ENCODE measurements at places on chromosomes 2 and 18. TPM values are rescaled to one million over a fixed set of nuclear protein-coding genes. Genes with fewer than 3 reads are reported as not detected.

DNA sequence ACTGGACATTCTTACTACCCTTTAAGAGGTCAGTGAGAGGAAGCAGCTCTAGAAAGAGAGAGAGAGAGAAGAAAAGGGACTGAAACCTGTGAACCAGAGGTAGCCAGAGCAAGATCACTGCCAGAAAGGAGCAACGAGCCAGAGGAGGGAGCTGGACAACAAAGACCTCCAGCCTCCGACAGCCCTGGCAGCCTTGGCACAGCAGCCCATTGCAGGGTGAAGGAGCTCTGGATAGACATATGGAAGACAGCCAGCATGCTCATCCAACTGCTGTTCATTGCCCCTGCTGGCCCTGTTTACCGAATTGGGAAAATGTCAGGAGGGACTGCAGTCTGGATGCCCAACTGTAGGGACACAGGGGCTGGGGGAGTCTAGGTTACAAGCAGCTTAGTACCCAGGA is 228.4 kb upstream of the SLC35G4 start:
- DNase-seq, result no peak

GRCh38 chr2:96520231-96520630 is 15.1 kb upstream of the NEURL3 start:
- no peak for DNase-seq

The MMADHC gene
- 93.0 TPM for total RNA-seq

DNA sequence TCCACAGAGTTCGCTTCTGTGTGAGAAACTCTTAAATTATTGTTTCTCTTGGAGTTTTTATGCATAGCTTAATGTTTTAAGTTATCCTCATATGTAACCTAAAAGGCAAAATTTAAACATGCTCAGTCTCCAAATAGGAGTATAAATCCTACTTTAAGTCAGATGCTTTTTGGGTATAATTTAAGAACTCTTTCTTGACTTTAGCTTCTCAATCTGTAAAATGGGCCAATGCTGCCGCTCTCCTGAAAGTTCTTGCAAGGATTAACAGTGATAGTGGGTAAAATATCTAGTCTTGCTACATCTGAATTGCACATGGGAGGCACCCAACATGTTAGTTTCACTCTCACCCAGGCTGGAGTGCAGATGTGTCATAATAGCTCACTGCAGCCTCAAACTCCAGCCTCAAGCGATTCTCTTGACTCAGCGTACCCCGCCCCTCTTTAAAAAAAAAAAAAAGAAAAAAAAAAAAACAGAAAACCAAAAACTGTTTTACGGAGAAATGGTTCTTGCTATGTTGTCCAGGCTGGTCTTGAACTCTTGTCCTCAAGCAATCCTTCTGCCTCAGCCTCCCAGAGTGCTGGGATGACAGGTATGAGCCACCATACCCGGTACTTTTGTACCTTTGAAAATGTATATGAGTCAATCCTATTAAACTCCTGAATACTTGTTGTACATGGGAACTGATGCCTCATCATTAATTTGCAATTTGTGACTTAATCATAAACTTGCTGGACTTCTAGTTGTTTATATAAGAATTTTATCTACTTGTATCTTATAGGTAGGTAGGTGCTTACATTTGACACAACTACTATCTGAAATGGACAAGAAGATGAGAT is 1.8 kb downstream of the FBXO48 start:
- DNase-seq, result no peak

DNA sequence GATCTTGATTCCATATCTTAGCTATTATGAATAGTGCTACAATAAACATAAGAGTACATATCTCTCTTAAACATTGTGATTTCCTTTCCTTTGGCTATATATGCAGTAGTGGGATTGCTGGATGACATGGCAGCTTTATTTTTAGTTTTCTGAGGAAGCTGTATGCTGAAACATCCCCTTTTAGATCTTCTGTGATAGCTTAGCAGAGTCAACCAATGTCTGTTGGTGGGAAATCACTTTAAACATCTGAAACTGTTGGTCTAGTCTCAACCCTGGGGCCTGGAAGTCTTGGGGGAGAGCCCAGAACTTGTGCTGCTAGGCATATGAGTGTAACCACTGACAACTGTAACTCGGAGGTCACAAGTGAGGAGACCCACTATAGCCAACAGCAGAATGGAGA is 378.6 kb upstream of the SLC14A2 start:
- no peak for DNase-seq

DNA sequence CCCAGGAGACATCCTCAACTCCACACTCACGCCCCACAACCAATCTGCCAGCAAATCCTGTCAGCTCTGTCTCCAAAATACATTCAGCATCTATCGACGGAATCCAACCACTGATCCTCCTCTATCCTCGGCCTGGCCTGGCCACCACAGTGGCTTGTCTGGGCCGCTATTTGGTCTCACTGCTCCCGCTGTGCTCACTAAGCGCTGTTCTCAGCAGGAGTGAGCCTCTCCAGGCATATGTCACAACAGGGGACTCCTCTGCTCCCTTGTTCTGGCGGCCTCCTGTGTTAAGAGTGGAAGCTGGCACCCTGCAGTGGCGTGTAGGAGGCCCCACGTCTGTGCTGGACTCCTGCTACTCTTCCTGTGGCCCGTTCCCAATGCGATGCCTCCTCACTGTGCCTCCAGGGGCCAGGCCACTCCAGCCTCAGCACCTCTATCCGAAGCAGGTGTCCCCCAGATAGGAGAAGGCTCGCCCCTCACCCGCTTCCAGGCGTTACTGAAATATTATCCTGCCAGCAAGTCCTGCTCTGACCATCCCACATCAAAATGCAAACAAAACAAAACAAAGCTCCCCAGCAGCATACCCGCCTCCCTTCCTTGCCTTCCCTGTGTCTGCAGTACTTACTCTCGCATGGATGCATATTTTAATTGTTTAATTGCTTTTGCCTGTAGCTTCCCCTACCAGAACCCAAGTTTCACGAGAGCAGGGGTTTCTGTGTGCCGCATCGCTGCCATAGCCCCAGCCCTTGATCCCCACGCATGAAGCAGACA is 39.9 kb downstream of the CENPO start:
- no peak for DNase-seq

DNA sequence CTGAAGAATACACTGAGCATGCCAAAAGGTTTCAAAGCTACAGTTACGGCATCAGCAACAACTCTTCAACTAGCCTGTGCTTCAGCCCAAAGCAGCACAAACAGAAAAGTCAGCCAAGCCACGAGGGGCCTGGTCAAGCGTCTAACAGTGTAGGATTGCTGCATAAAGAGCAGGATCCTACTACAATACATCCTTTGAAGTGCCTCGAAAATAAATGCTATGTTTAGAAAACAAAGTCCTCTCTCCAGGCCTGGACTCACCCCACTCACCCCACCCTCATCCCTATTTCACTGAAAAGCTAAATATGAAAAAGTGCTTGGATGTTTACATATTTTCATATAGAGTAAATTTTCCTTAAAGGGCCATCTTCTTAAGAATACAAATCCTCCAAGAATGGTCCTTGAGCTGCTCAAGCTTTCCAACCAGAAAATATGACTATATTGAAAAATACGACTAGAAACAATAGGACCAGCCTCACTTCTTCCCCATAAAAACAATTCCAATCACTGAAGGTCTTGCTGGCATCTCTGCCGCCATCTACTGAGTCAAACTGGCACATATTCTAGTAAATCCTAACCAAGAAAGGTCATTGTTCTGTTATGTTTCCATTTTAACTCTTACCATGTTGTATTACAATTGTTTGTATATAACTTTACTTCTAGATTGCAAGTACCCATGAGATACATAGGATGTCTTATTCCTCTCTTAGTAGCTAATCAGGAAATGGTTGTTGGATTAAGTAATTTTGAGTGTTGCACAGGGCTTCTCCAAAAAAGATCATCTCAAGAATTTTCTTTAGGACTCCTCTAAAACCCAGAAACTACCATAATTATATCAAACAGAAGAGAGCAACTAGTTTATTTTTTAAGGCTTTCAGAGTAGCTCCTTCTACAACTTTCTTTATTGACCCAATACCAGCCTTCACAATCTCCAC is 63.6 kb downstream of the CLHC1 start:
- DNase-seq, result no peak

The ALPG gene
- total RNA-seq, result not detected

The KCNS3 gene
- total RNA-seq, result 17.8 TPM

The NETO1 gene
- 0.84 TPM for total RNA-seq

DNA sequence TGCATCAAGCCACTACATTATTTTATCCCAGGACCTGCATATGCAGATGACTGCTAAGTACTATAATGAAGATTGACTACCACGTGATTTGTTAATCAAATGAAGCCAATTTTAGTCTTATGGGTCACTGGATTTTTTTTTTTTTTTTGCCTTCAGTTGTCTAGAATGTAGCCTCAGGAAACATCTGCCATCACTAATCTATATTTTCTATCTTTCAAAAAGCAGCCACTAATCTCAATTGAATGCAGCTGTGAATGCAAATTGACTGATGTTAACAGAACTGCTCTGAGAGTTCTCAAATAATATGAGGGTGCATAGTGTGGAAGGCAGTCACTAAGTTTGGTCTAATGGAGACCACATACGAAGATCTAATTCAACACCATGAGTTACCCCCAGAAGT is 106.3 kb downstream of the ABCA12 start:
- DNase-seq, result no peak

The ZNF513 gene
- 17.2 TPM for total RNA-seq

GRCh38 chr18:28875059-28875458 is 698.1 kb upstream of the CDH2 start:
- no peak for DNase-seq

GRCh38 chr2:726169-726568 is 49.0 kb upstream of the TMEM18 start:
- no peak for DNase-seq

GRCh38 chr18:48735080-48735676 is 196.3 kb downstream of the CTIF start:
- DNase-seq, result no peak

DNA sequence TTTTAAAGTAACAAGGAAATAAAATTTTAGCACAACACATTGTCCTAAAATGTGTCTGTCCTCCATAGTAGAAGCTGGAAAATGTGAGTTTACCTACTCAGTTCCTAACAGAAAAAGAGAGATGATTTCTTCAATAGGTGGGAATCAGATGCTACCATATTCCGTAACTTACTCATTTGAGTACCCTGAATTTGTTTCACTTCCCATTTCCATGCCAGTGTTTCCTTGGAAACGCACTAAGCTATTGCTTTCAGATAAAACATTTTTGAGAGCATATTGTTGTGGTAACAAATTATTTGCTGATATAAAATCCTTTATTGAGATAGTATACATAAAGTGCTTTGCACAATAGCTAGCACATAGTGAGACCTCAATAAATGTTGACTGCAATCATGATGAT is 137.5 kb upstream of the BARD1 start:
- no peak for DNase-seq

The CCDC74A gene
- total RNA-seq, result 7.4 TPM

- no peak for DNase-seq
These were observed 64.7 kb downstream of the RAPH1 start for GRCh38 chr2:203470371-203470770.

DNA sequence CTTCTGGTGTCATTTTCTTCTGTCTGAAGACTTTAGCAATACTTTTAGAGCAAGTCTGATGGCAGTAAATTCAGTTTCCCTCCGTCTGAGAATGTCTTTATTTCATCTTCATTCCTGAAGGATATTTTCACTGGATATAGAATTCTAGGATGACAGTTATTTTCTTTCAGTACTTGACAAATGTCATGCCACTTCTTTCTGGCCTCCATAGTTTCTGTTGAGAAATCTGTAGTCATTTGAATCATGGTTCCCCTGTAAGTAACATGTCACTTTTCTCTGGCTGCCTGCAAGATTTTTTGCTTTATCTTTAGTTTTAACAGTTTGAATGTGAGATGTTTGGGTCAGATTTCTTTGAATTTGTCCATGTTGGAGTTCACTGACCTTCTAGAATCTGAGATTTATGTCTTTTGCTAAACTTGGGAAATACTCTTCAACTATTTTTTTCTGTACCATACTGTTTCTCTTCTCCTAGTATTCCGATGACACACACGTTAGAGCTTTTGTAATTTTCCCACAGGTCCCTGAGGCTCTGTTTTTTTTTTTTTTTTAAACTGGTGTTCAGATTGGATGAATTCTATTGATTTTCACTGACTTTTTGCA is 30.2 kb downstream of the RMND5A start:
- DNase-seq, result no peak

DNA sequence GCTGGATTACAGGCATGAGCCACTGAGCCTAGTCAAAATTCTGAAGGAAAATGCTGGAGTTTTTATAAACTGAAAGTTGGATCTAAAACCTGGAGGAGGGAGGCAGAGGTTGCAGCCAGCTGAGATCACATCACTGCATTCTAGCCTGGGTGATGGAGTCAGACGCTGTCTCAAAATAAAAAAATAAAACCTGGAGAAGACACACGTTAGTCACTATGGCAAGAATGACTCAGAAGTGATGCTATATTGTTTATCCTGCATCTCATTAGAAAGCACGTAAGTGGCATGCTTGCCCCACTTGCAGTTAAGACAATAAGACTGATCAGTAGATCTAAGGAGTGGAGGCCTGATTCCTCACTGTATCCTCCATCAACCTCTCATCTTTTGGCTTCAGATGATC is 106.6 kb upstream of the STON1 start:
- DNase-seq, result no peak

GRCh38 chr18:46072376-46072867 is 362 bp upstream of the PSTPIP2 start:
- no peak for DNase-seq

DNA sequence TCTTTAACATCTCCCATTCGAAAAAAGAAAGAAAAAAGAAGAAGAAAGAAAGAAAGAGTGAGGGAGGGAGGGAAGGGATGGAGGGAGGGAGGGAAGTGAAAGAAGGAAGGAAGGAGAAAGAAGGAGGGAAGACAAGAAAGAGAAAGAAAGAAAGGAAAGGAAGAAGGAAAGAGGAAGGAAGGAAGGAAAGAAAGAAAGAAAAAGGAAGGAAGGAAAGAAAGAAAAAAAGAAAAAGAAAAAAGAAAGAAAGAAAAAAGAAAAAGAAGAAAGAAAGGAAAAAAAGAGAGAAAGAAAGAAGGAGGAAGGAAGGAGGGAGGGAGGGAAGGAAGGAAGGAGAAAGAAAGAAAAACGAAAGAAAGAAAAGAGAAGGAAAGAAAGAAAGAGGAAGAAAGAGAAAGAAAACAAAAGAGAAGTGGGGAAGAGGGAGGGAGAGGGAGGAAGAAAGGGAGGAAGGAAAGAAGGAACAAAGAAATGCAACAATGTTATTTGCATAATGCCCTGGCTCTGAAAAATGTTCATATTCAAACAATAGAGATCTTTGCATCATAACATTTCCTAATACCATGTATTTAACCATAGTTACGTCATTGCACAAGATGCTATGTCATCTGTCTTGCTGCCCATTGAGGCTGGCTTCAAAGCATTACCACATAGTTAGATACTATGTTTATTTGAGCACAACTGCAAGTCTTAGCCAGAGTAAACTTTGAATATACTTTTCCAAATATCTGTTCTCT is 550.6 kb downstream of the DSC3 start:
- DNase-seq, result no peak
